Nucleus accumbens (tissue), 56 donors: ENCODE measurements at places on chromosomes 6 and 20.

- DNase-seq, result no peak
Observed at GRCh38 chr6:11236076-11236750, 3.7 kb upstream of the NEDD9 start.

- no peak for DNase-seq
Observed at GRCh38 chr6:166004876-166005275, 162.8 kb downstream of the TBXT start.

GRCh38 chr6:148612043-148612442, 134.8 kb upstream of the UST start:
- no peak for DNase-seq

DNA sequence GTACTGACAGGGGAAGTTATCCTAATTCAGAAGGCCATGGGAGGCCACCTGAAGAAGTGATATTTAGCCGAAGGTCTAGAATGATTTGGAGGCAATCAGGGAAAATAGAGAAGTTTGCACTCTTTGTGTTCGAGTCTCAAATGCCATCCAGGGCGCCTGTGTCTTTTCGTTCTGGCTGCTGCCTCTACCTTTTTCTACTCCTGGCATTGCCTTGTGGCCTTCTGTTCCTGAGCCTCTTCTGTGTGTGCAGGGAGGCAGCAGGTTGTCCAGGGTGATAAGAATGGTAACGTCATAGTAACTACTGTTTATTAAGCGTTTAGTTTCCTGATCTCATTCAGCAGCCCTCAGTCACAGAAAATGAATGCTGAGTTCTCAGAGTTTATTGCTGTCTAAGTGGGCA, 252.1 kb downstream of the FARS2 start:
- DNase-seq, result no peak

- DNase-seq, result no peak
Observed at GRCh38 chr20:56520180-56520579, 4.4 kb upstream of the FAM209A start.

GRCh38 chr6:136897071-136897470, 25.0 kb upstream of the SLC35D3 start:
- no peak for DNase-seq

GRCh38 chr6:135257631-135258405, 76.7 kb downstream of the MYB start:
- no peak for DNase-seq

DNA sequence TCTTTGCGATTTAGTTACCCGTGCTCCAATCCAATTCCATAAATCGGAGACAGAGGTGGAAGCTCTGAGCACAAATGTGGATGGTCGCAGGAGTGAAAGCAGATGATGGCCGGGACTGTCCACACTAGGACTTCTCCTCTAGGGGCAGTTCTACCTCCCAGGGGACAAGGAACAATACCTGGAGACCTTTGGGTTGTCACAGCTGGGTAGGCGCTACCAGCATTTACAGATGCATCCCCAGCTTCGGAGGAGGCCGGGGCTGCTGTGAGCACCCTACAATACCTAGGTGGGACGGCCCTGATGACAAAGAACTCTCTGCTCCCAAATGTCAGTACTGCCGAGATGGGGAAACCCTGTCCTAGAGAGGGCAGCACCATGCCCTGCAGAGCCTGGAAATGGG, 195.9 kb upstream of the CDH4 start:
- no peak for DNase-seq

- no peak for DNase-seq
Observed at GRCh38 chr20:9769954-9770353, 68.9 kb downstream of the PAK5 start.

DNA sequence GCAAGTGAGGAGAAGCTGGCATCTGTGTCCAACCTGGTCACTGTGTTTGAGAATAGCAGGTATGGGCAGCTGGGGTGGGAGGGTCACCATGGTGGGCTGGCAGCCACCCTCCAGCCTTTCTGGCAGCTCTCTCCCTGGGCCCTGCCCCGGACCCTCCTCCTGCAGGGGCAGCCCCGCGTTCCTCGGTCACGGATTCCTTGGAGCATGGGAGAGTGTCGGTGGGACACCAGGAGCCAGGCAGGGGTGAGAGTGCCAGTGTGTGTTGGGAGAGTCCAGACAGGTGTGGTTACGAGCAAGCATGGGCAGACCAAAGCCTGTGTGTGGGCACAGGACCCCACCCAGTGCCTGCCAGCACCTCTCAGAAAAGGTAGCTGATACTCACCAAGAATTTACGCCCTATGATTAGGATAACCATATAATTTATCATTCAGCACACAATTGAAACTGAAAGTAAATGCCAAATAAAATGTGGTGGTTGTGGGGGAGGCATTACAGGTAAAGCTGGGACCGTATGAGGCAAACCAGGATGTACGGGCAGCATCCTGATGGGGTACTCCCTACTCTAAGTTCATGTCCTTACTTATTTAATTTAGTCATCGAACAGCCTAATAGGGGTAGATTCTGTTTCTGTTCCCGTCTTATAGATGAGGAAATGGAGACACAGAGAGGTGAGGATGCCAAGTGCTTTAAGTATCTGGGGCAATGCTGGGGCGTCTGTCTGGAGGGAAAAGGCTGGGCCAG, 542 bp downstream of the FGD2 start:
- DNase-seq, result no peak

DNA sequence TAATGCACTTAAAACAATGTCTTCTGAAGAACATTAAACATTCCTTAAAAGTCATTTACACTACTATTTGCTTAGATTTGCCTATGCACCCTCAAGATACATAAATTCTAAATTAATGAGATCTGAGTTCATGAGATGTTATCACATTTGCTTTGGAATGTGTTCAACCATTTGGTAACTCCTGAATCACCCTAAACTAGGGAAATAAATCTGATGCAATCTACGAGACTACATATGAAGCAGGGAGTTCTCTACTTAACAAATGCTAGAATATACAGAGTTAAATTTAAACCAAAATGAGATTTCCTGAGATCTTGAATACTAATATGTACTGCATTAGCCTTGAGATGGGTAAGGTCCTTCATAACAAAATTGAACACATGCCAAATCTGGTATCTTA, 170.1 kb downstream of the CLIC5 start:
- DNase-seq, result no peak

DNA sequence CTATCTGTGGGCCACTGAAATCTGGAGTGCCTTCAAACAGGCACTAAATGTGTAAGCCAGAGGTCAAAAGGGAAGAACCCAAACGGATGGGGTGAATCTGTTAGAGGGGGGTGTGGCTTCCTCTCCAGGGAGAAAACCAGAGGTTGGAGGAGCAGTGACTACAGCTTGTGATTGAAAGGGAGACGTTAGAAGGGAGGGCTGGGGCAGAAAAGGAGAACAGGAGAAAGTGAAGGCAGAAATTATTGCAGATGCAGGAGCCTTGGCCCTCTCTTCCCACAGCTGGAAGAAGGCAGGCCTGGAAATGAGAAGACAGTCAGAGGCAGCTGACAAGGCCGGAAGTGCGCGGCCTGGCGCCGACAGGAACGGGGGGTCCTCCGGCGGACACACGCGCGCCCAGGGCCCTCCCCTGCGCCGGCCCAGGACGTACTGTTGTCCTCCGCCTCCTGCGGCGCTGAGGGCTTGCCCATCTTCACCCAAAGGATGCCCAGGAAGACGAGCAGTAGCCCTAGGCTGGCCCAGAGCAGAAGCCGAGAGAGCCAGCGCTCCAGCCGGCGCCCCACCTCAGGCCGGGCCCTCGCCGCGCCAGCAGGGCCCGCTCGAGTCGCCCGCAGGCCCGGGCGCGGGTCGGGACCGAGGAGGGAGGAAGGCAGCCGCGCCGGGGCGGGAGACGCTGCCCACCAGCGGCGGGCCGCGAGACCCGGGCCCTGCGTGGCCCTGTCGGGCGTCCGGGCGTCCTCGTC, 806 bp downstream of the LEMD2 start:
- DNase-seq, result peak; percentile 50

DNA sequence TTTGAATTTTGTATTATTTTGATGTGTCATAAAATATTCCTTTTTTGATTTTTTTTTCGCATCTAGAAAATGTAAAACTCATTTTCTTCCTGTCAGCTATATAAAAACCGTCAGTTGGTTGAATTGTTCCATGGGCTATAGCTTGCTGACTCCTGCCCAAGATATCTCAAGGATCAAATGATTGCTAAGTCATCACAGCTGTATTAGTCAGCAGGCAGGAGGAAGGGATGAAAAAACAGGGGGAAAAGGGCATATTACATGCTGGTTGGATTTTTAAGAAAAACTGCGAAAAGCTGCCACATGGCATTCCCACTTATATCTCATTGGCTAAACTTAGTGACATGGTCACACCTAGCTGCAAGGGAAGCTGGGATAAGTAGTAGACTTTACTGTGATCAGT, 569.9 kb downstream of the BCKDHB start:
- no peak for DNase-seq

- no peak for DNase-seq
Observed at GRCh38 chr20:49476016-49476355, 6.5 kb downstream of the KCNB1 start.

GRCh38 chr6:121857551-121857950, 422.1 kb downstream of the GJA1 start:
- no peak for DNase-seq

DNA sequence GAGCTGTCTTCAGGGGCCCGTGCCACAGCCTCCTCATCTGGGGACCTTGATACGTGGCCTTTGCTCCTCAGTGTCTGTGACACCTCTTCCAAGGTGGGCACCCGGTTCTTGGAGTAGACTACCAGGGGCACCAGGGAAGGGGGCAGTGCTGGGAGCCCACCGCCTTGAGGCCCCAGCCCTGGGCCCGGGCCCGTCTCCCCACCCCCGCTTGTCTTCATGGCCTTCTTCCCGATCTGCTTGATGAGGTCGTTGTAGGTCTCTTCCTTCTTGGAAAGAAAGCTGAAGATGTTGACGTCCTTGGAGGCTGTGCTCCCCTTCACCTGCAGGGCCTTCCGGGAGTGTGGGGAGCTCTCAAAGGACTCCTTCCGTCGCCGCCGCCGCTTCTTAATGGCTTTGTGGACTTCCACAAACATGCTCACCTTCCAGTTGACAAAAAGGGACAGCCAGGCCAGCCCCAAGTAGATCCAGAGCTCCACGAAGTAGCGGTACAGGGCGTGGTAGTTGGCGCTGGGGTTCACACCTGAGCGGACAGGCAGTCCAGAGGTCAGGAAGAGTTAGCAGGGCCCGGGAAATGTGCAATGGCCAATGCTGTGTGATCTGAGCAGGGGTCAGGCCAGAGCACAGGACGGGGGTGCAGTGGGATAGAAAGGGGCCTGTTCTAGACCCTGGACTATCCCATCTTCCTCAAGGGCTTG, 37.9 kb downstream of the KCNK5 start:
- no peak for DNase-seq

DNA sequence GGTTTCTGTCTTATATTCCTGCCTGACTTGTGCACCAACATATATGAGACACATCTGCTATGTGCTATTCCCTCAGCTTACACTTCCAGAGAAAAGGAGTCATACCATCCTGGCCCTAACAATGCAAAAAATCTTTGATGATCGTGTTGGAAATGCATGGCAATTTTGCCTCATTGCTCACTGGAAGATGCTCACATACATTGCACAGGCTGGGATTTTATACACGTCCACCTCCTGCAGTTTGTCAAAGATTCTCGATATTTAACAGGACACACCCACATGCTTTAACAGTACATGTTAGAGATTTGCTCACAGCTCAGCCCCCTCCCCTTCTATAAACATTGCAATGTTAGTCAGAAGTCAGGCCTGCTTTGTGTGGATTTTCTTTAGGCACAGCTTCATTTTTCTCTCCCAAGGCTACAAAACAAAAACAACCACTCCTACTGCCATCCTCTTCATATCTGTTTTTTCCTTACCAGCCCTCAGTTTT, 66.1 kb downstream of the ADGB start:
- DNase-seq, result no peak

GRCh38 chr6:47027315-47027714, 14.8 kb downstream of the ADGRF1 start:
- no peak for DNase-seq

GRCh38 chr20:11057624-11058023, 383.8 kb upstream of the JAG1 start:
- no peak for DNase-seq

DNA sequence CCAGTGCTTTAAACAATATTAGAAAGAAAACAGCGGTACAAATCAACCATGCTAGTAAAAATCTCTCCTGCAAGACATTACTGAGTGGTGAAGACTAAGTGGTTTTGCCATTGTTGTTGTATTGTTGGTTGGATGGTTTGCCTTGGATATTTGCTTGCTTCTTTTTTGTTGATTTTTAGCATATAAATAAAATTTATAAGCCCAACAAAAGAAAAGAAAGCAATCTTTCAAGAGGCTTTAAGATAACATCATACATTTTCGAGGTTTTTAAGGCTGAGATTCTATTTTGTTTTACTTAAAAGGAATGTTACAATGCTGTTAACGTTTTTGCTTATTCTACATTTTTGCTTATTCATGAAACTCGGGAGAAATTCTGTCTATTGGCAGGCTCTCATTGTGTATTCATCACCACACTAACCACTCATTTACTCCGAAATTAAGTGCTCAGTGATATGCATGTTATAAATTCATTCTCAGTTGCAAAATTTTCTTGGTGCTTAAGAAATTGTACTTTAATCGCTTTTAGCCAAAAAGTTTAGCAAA, 139.1 kb downstream of the LAMA2 start:
- no peak for DNase-seq

GRCh38 chr6:3321875-3322274, 63.1 kb downstream of the PSMG4 start:
- no peak for DNase-seq

GRCh38 chr6:56764081-56764566, 121.4 kb upstream of the DST start:
- peak; percentile 17 for DNase-seq

DNA sequence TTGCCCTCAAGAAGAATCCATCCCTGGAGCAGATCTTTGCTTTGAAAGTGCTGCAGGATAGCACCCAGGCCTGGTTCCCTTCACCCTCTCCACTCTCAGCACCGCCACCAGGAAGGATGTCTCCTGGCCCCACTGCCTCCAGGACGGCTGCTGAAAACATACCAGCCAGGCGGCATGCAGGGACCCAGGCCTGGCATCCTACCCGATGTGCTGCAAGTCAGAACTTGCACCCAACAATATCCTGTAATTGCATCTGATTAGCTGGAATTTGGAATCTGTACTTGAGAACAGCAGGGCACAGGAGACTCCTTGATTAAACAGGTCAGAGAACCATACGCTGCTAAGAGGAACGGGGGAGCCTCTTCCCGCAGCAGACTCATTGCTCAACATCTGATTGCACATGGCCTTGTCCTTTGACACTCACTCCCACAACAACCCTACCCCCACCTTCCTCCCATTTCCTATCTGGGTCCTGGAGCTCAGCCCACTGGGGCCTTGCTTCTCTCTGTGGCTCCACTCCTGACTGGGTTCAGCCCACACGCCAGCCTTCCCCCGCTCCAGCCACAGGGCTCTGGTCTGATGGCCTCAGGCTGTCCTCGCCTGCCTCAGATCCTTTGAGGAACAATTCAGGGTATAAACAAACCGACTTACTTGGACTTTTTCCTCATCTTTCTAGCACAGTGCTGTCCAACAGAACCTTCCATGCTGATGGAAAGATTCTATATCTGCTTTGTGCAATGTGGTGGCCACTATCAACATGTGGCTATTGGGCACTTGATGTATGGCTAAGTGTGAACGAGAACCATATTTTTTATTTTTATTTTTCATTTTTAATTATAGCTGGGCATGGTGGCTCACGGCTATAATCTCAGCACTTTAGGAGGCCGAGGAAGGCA, 78.0 kb downstream of the FGD2 start:
- DNase-seq, result peak; percentile 31
